ENCODE measurements at places on chromosomes 13 and 19.

- no peak for DNase-seq
Measured at GRCh38 chr19:16001481-16002312, 52.9 kb downstream of the OR10H4 start.

DNA sequence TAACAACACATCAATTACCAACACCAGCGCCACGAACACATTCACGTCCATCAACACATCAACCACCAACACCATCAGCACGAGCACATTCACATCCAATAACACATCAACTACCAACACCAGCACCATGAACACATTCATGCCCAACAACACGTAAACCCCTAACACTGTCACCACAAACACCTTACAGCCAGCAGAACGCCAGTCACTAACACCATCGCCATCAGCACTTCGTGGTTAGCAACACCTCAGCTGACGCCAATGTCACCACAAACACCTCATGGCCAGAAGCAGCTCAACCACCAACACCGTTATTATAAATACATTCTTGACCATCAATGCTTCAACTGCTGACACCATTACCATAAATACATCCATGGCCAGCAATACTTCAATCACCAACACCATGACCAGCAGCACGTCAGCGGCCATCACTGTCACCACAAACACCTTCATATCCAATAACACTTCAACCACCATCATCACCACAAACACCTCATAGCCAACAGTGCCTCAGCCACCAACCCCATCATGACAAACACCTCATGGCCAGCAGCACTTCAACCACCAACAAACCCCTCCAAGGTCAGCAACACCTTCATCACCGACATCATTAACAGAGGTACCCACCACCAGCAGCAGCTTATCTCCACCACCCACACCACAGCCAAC is 9.4 kb downstream of the FCER2 start:
- DNase-seq: no peak

GRCh38 chr19:21851596-21852345 is 15.8 kb upstream of the ZNF43 start:
- DNase-seq: peak; percentile 60

- no peak for DNase-seq
Measured at GRCh38 chr13:28058866-28059613, 41.3 kb downstream of the FLT3 start.

DNA sequence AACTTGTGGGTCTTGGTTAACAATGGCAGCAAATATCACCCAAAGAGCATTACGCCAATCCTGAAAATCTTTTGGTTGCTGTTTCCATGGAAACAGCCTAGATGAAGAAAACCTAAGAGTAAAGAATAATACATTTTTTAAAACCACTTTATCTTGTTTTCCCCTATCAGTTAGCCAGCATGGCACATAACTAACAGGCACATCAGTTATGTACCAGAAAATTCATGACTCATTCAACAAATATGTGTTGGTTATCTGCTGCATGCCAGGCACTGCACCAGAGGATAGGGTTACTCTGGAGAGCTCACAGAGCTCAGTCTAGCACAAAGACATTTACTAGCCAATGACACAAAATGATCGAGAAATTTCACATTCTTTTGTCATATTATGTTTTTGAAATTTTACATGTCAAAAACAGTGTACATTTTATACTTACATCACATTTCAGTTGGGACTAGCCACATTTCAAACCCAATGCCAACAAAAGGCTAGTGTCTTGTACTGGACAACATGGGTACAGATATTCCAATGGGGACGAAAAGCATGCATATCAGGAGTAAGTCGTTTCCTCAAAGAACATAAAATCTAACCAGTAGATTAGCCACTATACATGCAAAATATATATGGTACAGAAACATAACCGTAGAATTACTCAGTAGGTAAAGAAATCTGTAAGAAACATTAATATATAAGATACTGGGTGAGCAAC is 20.3 kb downstream of the LNX2 start:
- no peak for DNase-seq

DNA sequence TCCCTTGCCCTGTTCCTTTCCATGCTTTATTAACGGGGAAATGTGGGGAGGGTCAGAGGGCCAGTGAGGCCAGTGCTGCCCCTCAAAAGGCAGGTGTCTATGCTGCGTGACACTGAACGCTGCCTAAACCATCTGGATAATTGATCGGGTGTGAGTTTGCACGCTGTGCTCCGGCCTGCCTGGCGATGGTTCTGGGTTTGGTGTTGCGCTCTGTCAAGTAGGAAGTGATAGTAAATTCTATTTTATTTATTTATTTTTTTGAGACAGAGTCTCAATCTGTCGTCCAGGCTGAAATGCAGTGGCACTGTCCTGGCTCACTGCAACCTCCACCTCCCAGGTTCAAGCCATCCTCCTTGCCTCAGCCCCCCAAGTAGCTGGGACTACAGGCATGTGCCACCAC is 86.5 kb downstream of the ATP11A start:
- no peak for DNase-seq

DNA sequence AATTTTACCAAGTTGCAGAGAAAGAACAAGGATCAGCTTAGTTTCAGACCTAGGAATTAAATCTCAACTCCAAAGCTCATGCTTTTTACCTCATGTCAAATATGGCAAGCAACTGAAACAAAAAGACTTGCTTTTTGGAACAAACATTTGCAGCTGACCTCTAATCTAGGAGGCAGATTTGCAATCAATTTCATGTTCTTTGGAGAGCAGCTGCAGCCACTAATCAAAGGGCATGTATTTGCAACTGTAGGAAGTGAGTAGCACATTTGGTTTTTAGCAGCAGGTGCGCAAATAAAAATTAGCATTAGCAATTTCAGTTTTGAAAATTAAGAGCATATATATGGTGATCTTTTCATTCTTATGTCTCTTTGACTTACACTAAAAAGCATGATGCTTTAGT is 459.3 kb upstream of the SLC10A2 start:
- no peak for DNase-seq

DNA sequence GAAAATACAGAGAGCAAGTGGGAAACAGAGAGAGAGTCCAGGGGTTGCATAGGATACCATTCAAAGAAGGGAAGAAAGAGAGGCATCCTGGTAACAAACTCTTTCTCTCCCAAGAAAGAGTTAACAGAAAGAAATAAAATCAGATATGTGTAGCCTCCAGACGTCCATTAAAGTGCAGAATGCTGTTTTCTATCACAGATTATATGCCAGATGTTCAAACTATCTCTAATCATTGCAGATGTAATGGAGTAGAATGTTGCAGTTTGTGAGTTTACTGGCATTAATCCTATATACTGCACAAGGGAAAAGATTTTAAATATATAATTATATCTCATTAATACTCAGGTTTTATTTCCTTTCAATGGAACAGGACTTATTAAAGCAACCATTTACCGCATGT is 369.4 kb downstream of the ZNF536 start:
- no peak for DNase-seq

DNA sequence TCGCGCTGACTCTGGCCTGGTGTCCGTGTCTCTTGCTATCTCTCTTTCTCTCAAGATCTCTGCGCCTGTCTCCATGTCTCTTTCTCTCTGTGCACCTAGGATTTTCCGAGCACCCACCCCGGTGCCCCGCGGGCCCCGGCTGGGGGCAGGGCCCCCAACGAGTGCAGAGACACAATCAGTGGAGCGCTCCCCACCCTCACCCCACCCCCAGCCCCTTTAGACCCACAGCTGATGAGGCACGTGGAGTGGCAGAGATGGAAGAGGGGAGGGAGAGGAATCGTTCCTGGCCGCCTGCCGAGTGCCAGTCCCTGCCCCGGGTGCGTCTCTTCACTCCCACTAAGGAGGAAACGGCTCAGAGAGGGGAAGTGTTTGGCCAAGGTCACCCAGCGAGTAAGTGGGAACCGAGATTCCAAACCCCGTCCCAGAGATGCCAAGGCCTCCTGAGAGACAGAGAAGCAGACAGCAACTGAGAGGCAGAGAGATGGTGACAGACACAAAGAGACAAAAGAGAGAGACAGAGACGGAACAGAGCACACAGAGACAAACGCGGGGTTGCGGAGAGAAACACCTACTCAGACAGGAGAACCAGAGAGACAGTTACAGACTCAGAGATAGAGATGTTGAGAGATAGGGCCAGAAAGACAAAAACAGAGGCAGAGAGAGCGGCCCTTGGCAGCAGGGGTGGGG is 626 bp upstream of the BCL3 start:
- DNase-seq: no peak

- DNase-seq: no peak
Measured at GRCh38 chr19:44741841-44742329, 6.6 kb upstream of the BCL3 start.

GRCh38 chr13:39692660-39693438 is 37.4 kb downstream of the COG6 start:
- DNase-seq: no peak

DNA sequence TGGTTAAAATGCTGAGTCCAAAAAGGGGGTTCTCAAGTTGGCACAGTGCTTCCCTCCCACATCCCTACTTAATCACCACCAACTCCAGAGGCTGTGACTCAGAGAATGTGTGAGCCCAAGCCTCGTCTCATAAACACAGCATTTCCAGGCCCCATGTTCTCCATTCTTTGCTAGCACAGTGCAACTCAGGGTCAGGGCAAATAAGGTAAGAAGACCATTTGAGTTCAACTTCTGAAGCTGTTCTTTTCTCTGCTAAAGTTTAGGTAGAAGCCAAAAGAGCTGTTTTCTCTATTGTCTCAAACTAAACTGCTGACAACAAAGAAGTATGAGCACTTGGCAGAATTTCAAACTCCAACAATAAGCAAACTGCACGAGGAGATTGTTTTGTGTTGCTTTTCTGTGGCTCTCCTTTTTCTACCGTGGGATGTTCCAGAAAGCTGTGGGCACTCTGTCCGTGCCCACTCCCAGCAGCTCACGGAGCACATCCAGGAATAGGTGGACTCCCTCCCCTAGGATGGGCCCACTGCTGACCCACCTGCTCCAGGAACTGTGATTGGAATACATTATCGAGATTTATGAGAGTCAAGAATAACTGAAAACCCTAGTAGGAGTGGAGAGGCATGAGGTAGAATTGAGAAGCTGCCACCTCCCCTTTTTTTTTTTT is 494.3 kb downstream of the COG6 start:
- DNase-seq: no peak

GRCh38 chr13:80755910-80756309 is 415.0 kb upstream of the SPRY2 start:
- DNase-seq: no peak

DNA sequence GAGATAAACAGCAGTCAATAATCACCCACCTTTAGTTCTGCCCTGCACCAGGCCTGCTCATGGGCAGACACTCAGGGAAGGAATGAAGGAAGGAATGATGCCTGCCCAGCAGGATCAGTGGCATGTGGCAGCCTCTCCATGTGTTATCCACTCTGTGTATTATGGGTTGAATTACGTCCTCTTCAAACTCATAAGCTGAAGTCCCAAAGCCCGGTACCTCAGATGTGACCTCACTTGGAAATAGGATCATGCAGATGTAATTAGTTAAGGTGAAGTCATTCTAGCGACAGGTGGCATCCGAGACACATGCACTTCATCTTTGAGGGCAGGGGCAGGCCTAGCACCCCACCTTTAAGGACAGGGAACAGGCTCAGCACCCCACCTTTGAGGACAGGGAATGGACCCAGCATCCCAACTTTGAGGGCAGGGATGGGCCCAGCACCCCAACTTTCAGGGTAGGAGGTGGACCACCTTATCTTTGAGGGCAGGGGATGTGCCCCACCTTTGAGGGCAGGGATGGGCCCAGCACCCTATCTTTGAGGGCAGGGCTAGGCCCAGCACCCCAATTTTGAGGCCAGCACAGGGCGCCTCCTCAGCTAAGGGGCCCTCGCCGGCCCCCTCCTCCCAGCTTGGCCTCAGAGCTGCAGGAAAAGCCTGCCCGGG is 127.6 kb downstream of the URI1 start:
- no peak for DNase-seq

DNA sequence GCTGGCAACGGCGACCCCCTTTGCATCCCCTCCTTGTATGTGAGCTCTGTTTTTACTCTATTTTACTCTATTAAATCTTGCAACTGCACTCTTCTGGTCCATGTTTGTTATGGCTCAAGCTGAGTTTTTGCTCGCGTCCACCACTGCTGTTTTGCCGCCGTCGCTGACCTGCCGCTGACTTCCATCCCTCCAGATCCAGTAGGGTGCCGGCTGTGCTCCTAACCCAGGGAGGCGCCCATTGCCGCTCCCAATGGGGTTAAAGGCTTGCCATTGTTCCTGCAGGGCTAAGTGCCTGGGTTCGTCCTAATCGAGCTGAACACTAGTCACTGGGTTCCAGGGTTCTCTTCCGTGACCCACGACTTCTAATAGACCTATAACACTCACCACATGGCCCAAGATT is 2704.4 kb downstream of the PCDH9 start:
- no peak for DNase-seq

GRCh38 chr19:51750400-51751094 is 1.1 kb downstream of the FPR1 start:
- no peak for DNase-seq

DNA sequence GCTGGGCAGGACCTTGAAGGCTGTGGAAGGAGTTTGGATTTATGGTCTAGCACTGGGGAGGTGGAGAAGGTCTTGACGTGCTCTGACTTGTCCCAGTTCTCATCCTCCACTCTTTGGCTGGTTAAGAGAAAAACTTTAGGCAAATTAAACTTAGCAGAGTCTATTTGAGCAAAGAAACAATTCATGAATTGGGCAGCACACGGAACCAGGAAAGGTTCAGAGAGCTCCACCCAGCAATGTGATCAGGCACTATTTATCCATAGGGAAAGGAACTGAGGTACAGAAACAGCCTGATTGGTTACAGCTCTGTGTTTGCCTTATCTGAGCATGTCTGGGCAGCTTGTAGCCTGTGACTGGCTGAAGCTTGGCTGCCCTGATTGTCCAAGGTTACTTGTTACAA is 45.4 kb upstream of the CYP2B6 start:
- no peak for DNase-seq

DNA sequence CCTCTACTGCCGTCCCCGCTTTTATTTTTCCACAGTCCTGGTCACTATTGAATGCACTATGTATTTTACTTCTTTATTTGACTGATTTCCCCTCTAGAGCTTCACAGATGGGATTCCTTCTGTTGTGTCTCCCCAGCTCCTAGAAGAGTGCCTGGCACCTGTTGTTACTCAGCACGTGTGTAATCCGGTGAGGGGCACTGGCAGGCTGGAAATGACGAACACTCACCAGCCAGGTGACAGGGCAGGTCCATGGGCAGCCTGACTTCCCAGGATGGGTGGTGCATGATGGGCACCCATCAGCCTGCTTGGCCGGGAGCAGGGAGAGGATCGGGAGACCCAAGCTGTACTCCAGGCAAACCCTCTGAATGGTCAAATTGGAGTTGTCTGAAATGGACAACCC is 67.2 kb downstream of the CEBPG start:
- no peak for DNase-seq

GRCh38 chr13:42478531-42479156 is 95.3 kb upstream of the TNFSF11 start:
- no peak for DNase-seq

GRCh38 chr13:102830646-102831045 is 15.2 kb upstream of the ERCC5 start:
- no peak for DNase-seq

GRCh38 chr19:4507150-4507452 is 11.2 kb downstream of the PLIN4 start:
- DNase-seq: no peak

DNA sequence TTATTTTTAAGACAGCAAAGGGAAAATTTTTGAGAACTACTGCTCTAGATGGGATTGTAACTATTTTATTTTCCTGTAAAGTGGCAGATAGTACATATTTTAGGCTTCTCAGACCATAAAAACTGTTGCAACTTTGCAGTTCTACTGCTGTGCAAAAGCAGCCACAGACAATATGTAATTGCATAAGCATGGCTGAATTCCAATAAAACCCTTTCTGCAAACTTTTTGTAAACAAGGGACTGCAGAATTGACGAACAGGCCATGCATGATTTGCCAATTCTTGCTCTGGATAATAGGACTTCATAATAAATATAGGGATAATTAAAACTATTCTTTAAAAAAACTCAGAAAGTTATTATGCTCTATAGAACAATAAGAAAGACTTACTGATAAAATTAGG is 149.1 kb downstream of the SLITRK5 start:
- no peak for DNase-seq

Measured in stimulated activated CD4-positive, alpha-beta T cell treated with anti-CD3 and anti-CD28 coated beads, TNF-alpha, amount 100 ng/mL, for 1 hour (primary cell).